ENCODE measurements at places on chromosomes 12 and 14.

- DNase-seq, result no peak
Measured at GRCh38 chr14:100850841-100851585, 25.1 kb downstream of the MEG3 start.

- DNase-seq, result no peak
Measured at GRCh38 chr12:6824085-6824775, 2.6 kb downstream of the GPR162 start.

DNA sequence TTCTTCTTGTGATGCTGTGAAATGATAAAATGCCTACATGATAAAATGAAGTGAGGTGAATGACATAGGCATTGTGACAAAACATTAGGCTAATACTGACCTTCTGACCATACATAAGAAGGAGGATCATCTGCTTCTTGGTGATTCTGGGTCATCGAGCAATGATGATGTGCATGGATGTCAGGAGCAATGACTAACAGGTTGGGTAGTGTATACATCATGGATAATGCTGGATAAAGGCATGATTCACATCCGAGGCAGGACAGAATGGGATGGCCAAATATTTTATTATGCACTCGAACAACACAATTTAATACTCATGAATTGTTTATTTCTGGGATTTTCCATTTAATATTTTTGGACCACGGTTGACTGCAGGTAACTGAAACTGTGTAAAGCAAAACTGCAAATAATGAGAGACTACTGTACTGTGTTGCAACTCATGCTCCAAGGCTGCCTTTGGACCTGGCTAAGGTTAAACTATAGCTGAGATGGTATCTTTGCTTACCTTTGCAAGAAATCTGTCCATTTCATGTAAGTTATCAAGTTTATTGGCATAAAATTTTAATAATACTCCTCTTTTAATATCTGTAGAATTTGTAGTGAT lies 7.6 kb upstream of the SLC25A21 start:
- DNase-seq, result peak; percentile 4

- DNase-seq, result no peak
Measured at GRCh38 chr14:63269561-63270225, 49.0 kb downstream of the GPHB5 start.

- DNase-seq, result no peak
Measured at GRCh38 chr12:119225454-119225853, 46.7 kb downstream of the HSPB8 start.

- DNase-seq, result no peak
Measured at GRCh38 chr14:43872222-43872621, 634.9 kb downstream of the FSCB start.

DNA sequence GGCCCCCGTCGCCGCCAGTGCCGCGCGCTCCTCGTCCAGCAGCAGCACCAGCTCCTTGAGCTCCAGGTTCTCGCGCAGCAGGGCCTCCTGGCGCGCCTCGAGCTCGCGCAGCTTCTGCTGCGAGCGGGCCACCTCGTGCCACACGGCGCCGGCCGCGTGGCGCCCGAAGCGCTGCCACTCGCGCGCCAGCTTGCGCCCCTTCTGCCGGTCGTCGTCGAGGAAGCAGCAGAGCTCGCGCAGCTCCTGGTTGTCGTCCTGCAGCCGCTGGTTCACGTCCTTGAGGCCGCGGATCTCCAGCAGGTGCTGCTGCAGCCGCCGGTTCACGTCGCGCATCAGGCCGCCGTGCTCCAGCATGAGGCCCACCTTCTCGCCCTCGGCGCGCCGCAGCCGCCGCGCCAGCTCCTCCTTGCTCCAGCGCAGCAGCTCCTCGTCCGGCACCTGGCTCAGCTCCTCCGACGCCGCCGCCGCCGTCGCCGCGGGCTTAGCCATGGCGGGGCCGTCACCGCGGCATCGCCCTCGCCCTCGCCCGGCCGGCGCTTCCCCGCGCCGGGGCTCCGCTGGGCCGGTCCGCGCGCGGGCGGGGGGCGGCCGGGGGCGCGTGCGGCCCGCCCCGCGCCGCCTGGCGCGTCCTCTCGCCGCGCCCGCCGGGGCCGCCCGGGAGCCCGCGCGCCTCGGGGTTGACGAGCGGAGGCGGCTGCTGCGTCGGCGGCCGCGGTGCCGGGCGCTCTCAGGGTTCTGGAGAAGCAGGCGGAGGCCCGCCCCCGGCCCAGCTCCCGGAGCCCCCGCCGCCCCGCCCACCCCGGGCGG lies at the start of gene CCDC85C:
TSS of gene CCDC85C (minus strand) at position 737 of the 807 bp plus-strand sequence. CDS start at position 489, 248 bp downstream.
- peak; percentile 37 for DNase-seq

DNA sequence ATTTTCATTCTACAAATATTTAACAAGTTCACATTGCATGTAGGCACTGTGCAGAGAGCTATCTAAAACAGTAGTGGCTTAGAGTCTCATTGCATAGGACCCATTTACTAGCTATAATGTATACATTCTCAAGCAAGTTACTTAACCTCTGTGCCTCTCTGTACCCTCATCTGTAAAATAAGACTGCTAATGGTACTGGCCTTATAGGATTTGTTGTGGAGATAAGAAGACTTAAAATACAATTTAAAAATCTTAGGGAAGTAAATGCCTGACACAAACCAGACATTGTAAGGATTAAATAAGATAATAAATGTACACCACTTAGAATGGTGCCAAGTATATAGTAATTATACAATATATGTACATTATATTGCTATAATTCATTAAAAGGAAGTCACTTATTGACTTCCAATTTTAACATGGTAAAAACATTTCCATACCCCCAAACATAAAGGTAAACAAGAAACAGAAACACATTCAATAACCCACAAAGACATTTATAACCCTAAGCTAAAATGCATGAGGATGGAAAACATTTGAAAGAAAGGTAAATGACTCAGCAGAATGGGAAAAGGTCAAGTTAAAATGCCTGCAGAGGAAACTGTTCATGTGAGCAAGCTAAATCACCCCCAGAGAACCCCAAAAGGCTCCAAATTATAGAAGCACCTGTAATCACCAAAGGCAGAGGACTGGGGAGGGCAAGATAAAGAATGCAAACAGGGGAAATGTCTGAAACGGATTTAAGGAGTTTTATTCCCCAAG lies 30.8 kb downstream of the RPS6KA5 start:
- no peak for DNase-seq

GRCh38 chr12:12721814-12722434 lies 4.8 kb downstream of the CDKN1B start:
- DNase-seq, result no peak

GRCh38 chr14:105865904-105866840 lies 339.8 kb downstream of the TMEM121 start:
- DNase-seq, result no peak

- no peak for DNase-seq
Measured at GRCh38 chr12:95674163-95674562, 116.4 kb downstream of the NTN4 start.

GRCh38 chr12:21296348-21296747 lies 38.4 kb downstream of the SLCO1A2 start:
- no peak for DNase-seq

DNA sequence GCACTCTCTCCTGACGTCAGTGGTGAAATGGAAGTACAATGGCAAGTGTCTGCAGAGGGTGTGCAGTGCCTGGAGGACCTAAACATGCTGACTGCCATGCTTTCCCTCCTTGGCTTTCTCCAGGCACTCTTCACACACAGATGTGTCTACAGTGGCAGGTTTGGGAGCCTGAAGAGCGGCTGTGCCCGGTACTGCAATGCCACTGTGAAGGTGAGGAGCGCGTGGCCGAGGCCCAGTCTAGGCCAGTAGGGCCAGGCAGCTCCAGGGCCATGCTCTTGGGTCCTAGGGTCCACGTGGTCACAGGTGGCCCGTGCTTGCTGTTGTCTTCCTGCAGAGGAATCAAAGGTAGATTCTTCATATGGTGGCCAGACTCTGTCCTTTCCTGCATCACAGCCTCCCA lies 81.4 kb downstream of the STAB2 start:
- no peak for DNase-seq

- DNase-seq, result peak; percentile 44
Measured at GRCh38 chr14:50139192-50139591, 22.8 kb upstream of the VCPKMT start.

DNA sequence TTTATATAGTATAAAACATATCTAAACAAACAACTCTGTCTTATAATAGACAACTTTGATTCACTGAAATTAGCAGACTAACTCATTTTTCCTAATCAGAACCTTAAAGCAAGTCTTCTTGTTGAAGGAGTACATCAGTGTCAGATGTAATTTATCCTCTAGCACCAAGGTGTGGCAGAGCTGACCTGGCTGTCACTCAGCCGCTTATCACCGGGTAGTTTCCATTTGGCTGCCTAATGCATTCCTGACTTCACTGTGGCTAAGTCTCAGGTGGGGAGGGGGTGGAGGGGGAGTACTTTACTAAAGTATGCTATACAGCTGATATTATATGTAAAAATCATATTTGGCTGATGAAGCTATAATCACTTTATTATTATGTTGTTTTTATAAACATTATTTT lies 339.9 kb upstream of the RGS6 start:
- no peak for DNase-seq

- no peak for DNase-seq
Measured at GRCh38 chr14:105168496-105168978, at the start of gene JAG2. TSS of gene JAG2 (minus strand) at chr14:105168776. CDS start at chr14:105168420, 356 bp downstream.

DNA sequence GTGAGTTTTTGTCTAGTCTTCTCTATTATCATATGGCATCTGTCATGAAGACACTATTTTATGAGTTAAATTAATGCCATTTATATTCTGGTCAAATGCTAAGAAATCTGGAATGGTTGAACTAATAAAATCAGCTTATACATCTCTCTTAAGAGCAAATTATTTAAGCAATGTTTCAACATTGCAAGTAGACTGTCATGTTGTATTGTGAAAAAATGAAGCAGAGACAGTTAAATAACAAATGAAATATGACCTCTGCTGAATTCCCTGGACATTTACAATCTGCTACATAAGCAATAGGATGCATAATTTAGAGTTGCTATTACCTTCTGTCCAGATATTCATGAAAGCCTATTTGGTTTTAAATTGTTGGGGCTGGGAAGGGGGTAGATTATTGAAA lies 30.6 kb downstream of the NAV3 start:
- no peak for DNase-seq

DNA sequence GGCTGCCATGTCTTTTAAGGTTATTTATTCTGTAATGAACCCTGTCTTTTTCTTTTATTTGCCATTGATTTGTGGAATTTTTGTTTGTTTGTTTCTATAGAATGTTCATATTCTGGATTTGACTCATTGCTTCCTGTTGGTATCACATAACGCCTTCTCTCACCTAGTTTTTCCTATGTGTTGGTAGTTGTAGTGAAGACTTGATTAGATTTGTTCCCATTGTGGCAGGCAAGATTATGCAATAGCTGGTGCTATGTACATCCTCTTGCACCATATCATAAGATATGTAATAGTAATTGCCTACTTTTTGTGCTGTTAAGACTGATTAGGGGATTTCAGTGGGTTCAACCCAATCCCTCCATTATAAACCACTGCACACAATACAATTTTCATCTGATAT lies 3.9 kb upstream of the KRT6B start:
- no peak for DNase-seq

DNA sequence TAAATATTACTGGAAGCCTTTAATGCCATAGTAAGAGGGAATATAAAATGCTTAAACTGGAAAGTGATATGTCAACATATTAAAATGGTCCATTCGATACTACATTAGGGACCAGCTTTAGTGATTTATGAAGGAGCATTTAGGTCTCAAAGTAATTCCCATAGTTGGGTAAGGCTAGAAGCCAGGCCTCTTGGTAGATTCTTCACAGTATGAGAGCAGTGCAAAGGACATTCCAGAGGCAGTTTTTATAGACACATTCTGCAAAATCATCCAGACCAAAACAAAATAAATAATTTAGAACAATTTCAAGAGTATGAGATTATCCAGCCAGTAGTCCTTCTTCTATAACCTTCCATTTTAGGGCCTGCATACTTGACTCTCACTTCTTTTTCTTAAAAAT lies 142.6 kb upstream of the PDZRN4 start:
- DNase-seq, result no peak

DNA sequence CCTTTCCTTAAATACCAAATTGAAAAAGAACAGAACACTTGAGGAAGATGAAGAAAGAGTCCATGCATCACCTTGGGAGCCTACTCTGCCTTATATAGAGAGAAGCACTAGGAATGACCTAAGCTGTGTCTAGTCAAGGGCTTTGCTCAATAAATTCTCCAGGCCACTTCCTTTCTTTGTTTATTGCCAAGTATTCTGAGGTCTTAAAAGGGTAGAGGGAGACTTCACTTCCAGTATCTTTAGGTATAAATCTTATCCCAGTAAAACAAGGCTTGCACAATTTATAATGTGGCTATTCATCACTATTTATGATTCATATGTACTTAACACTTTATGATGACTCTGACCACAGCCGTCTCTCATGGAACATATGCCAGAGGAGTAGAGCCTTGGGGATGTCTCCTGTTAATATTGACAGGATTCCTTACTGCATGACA lies 85.1 kb upstream of the ARHGAP5 start:
- peak; percentile 99 for DNase-seq

DNA sequence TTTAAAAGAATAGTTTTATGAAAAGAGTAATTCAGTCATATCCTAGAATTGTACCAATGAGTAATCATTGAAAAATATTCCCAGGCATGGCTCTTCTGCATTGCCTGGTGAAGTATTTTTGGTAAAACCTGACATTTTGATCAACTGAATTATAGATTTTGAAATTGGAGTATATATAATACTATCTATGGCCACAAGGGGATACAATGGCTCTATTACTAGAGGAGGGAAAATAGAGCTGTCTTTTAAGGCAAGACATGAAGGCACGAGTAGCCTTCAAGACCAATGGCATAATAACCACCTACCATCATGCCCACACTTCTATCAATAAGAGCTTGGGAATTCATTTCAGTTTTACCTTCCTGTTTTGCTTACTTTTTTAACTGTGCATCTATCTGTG lies 1241.4 kb upstream of the TMEM132C start:
- no peak for DNase-seq

GRCh38 chr12:96134200-96134599 lies 60.0 kb upstream of the ELK3 start:
- no peak for DNase-seq

- no peak for DNase-seq
Measured at GRCh38 chr12:1811281-1811947, 9.0 kb upstream of the LRTM2 start.

GRCh38 chr14:103480595-103480994 lies 42.0 kb downstream of the CKB start:
- no peak for DNase-seq

GRCh38 chr12:9103050-9103849 lies 12.5 kb downstream of the A2M start:
- no peak for DNase-seq

DNA sequence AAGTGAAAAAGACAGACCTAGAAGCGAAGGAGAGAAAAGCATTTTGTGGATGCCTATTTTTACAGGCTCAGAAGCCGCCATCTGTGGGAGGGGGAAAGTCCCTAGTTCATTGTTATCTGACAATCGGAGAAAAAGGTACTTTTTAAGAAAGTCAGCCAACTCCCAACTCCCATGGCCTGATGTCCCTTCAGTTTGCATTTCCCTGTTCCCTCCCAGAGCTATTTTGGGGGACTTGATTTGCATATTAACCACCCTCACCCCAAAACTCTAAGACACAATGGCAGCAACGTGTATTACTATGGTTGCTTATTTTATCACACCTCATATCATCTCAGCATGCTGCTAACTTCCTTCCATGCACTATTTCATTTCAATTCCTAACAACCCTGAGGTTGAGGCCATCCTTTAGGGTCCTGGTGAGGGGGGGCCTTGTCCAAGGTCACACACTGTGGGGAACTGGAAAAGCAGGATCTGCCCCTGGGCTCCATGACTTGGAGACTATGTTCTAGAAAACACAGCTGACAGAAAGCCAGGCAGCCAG lies 18.7 kb downstream of the HVCN1 start:
- no peak for DNase-seq

All from fibroblast of skin of abdomen (primary cell).